ENCODE measurements at places on chromosomes 6 and 20.

DNA sequence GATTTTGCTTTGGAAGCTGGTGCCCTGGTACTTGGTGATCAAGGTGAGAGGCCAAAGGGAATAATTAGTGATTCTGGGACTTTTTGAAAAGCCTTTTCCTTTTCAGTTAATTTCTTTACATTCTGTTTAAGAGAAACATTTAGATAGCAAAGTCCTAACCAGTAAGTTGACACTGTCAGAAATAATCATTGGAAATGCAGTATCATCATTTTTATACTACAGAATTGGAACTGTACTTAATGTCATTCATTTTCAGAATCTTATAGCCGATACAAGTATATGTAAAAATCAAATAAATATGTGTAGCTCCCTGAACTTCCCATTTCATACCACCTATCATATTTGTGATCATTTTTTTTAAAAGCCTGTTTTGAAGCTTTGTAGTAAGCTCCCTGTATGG is 27.5 kb downstream of the MCM8 start:
- DNase-seq, result no peak

DNA sequence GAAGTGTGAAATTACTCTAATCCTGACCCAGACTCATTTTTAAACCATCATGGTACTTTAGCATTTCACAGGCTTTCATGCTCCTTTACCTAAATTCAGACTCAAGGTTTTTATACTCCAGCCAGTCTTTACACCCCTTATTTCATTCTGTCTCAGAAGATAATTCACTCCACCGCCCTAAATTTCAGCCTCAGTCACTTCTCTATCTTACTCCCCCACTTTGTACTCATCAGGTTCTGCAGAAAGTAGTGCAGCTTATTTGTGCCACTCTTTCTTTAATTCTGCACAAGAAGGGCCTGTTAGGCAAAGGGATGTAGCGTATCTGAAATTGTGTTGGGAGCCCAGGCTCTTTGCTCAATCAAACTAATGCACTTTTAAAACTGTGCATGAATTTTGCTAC is 205.5 kb downstream of the ARHGAP18 start:
- no peak for DNase-seq

- no peak for DNase-seq
These were observed 683.4 kb downstream of the RNF144B start for GRCh38 chr6:19070520-19070919.

- no peak for DNase-seq
These were observed 60.3 kb upstream of the FABP7 start for GRCh38 chr6:122719176-122719575.

DNA sequence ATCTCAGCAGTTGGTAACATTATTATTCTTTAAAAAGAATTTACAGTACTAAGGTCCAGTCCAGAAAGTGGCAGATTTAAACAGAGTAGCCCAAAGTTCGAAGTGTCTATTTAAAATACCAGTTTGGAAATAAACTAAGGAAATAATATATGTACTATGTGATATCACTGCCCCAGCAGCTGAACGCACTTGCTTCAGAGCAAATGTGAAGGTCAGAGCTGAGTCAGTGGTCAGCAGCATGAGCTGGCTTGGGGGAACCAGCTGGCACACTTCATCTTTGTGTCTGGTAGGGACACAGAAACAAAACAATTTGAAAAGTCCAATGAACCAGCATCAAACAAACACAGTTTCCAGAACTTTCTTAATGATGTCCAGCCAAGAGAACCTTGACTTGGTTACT is 15.4 kb downstream of the TMEM14B start:
- DNase-seq, result no peak

DNA sequence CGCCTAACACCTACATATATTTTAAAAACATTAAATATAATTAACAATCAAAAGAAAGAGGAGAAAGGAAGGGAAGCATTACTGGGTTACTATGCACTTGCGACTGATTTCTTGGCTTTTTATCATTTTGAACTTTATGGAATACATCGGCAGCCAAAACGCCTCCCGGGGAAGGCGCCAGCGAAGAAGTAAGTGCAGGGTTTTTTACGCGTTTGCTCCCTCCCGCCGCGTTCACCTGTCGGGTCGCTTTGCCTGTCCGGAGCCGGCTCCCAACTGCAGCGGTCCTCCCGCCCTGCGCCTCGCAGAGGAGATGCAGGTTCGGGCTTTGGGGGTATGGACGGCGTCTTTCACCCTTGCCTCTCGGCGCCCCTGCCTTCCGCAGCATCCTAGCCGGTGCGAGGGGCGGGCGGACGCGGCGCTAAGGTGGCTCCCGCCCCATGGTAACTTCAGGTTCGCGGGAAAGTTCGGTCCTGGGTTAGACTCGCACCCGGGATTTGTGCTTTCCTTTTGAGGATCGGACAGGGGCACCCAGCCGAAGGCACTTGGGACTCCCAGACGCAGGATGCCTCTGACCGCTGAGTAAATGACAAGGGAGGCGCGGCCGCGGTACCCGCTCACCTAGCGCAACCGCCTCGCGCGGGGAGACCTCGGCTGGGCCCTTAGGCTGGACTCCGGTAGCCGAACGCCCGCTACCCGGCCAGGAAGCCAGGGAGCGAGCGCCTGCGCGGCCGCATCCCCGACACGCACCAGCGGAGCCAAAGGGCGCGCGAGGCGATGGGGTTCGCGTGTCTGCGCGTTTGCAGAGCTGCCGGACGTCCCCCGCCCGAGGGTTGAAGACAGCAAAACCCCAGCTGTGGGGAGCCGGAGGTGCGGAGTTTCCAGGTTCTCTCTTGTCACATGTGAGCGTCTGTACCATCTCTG is 891 bp downstream of the RSPO3 start:
- DNase-seq, result no peak

GRCh38 chr6:2547355-2547754 is 203.4 kb downstream of the MYLK4 start:
- DNase-seq, result no peak

GRCh38 chr6:35557239-35557638 is 44.5 kb upstream of the TULP1 start:
- no peak for DNase-seq

GRCh38 chr6:217048-217659 is 75.1 kb upstream of the DUSP22 start:
- DNase-seq, result no peak

- no peak for DNase-seq
These were observed 56.9 kb downstream of the SYNJ2 start for GRCh38 chr6:158038291-158039177.

GRCh38 chr20:61587036-61587435 is 335.0 kb downstream of the CDH4 start:
- DNase-seq, result no peak
